GM12878 (cell line): ENCODE measurements at places on chromosomes 2 and 18.

- H3K4me3 ChIP-seq, result no peak overlapping the region
- no peaks in the 10 kb centered on the region for H3K27me3 ChIP-seq
- no peak for DNase-seq
These were observed 160.9 kb downstream of the RDH14 start for GRCh38 chr2:18399601-18400000.

DNA sequence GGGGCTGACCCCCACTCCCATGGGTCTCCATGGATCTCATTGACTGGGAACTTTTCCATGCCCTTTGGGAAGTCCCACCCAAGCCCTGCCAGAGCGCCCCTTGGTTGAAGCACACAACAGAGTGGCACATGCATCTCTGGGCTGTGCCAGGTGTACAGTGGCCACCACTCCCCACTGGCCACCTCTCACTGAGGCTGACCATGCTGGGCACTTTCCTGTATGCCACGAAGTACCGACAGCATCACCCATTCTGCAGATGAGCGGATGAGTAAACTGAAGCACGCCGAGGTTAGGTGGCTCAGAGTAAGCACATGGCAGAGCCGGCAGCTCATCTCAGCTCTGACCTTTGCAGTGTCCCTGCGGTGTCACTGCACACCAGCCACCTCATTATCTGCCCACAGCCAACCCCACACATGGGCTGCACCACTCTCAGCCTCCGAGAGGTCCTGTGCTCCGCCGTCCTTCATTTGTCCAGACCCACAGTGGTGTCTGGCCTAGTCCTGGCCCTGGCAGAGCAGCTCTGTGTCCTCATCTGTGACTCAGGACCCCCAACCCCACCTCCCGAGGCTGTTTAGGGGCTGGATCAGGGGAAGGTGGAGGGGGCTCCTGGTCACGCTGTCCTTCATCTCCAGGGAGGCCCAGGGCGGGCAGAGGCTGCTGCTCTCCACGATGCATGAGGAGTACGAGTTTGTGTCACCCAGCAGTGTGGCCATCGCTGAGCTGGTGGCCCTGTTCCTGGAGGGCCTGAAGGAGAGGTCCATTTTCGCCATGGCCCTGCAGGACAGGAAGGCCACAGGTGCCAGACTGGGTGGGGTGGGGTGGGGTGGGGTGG lies 18.0 kb upstream of the GPR17 start:
- H3K4me1 ChIP-seq, result peaks cover 6% of the 10 kb centered on the region; the same call in 1 of the 2 replicates
- no peaks in the 10 kb centered on the region for H3K36me3 ChIP-seq
- H3K27ac ChIP-seq, result no peak overlapping the region
- DNase-seq, result no peak
- H3K4me3 ChIP-seq, result no peak overlapping the region

DNA sequence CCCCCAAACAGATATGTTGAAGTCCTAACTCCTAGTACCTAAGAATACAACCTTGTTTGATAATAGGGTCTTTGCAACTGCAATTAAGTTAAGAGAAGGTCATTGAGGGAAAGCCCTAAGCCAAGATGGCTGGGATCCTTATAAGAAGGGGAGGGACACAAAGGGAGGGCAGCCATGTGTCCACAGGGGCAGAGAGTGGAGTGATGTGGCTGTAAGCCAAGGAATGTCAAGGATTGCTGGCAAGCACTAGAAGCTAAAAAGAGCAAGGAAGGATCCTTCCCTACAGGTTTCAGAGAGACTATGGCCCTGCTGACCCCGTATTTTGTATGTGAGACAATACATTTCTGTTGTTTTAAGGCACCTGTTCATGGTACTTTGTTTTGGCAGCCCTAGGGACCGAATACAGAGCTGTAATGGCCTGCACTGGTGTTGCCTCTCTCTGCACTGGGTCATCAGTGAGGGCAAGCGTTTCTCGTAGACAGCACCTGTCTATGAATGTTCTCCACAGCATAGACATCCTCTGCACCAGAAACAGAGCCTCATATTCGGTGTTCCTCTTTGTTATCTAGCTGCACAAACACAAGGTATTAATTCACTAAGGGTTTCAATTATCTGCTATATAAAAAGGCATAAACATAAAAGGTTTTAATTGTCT lies 75.4 kb upstream of the AQP4 start:
- H3K27me3 ChIP-seq, result no peaks in the 10 kb centered on the region
- no peaks in the 10 kb centered on the region for H3K4me1 ChIP-seq
- H3K27ac ChIP-seq, result no peak overlapping the region

GRCh38 chr18:79718126-79718525 lies 38.5 kb downstream of the CTDP1 start:
- no peaks in the 10 kb centered on the region for H3K27me3 ChIP-seq
- H3K4me3 ChIP-seq, result no peak overlapping the region
- peaks cover 42% of the 10 kb centered on the region for H3K36me3 ChIP-seq
- no peaks in the 10 kb centered on the region for H3K4me1 ChIP-seq
- no peak overlapping the region for H3K27ac ChIP-seq

- H3K27me3 ChIP-seq, result no peaks in the 10 kb centered on the region
- H3K4me1 ChIP-seq, result no peaks in the 10 kb centered on the region
- no peak overlapping the region for H3K27ac ChIP-seq
- H3K36me3 ChIP-seq, result no peaks in the 10 kb centered on the region
These were observed 82.8 kb upstream of the PNPT1 start for GRCh38 chr2:55776479-55776878.

DNA sequence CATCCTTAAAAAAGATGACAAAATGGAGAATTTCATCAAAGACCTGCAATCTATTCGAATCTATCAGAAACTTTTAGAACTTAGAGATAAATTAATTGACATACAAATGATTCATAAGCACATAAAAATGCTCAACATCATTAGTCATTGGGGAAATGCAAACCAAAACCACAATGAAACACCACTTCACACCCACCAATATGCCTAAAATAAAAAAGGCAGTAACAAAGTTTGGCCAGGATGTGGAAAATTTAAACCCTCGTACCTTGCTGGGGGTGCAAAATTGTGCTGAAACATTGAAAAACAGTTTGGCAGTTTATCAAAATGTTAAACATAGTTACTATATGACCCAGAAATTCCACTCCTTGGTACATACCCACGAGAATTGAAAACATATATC lies 11.5 kb upstream of the EIF2AK3 start:
- H3K27me3 ChIP-seq, result no peaks in the 10 kb centered on the region
- H3K36me3 ChIP-seq, result no peaks in the 10 kb centered on the region
- no peak overlapping the region for H3K4me3 ChIP-seq
- H3K27ac ChIP-seq, result no peak overlapping the region
- peaks cover 7% of the 10 kb centered on the region; the same call in 1 of the 2 replicates for H3K4me1 ChIP-seq
- DNase-seq, result no peak

GRCh38 chr2:14189929-14190328 lies 442.6 kb upstream of the LRATD1 start:
- H3K36me3 ChIP-seq, result no peaks in the 10 kb centered on the region
- H3K4me3 ChIP-seq, result no peak overlapping the region
- no peak overlapping the region for H3K27ac ChIP-seq
- H3K4me1 ChIP-seq, result no peaks in the 10 kb centered on the region
- H3K27me3 ChIP-seq, result no peaks in the 10 kb centered on the region

DNA sequence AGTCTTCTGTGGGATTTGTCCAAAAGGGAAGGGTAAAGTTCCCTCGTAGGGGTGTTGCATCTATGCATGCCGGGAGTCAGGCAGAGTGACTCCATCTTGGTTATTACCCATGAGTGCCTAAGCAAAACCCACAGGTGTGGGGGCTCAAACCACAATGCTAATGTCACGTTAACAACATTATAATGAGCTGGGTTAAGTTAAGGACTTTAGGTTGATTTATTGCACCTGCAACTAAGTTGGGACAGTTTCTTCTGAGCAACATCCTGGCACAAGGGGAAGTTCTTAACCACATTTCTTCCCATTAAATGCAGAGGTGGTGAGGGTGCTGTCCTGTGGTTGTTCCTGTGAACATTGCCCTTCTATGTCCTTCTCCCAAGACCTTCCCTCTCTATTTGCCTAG lies 1596.8 kb upstream of the SLC39A10 start:
- no peak overlapping the region for H3K27ac ChIP-seq
- H3K36me3 ChIP-seq, result no peaks in the 10 kb centered on the region
- H3K4me3 ChIP-seq, result no peak overlapping the region
- H3K4me1 ChIP-seq, result no peaks in the 10 kb centered on the region
- no peak for DNase-seq

DNA sequence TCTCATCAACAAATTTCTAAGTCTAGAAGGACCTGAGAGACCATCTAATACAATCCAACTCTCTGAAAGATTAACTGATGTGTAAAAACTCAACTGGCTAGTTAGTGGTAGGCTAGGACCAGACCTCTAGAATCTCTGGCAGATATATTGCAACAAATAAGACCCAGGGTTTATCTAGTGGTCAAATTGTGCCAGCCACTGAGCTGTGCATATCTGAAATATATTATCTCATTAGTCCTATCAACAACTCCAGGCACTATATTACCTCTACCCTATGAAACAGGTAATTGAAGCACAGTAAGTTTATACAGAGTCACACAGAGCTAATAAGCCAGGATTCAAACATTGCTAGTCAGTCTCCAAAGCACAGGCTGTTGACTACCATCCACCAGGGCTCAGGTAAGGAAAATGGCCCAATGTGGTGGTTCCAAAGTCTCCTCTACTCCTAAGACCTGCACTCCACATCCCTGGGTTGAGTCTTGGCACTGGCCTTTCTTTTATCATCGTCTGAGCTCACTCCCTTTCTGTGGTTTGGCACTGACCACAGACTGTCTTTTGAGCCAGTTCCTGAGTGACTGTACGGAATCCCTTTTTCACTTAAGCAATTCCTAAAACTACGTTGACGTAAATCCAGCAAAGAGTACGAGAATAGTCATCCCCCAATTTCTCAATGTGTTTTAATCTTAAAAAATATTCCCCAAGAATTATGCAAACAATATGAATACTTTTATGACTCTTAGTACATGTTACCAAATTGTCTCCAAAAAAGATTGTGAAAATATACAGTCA lies 11.9 kb upstream of the PID1 start:
- H3K4me3 ChIP-seq, result no peak overlapping the region
- no peak overlapping the region for H3K27ac ChIP-seq
- no peak for DNase-seq
- H3K4me1 ChIP-seq, result no peaks in the 10 kb centered on the region
- H3K36me3 ChIP-seq, result no peaks in the 10 kb centered on the region

- H3K4me1 ChIP-seq, result no peaks in the 10 kb centered on the region
- no peak overlapping the region for H3K4me3 ChIP-seq
- H3K36me3 ChIP-seq, result no peaks in the 10 kb centered on the region
- no peaks in the 10 kb centered on the region for H3K27me3 ChIP-seq
These were observed 799.6 kb downstream of the KCNJ3 start for GRCh38 chr2:155498106-155498505.

GRCh38 chr2:157722580-157723234 lies 94.0 kb upstream of the ACVR1C start:
- no peak overlapping the region for H3K27ac ChIP-seq
- H3K4me3 ChIP-seq, result no peak overlapping the region
- H3K36me3 ChIP-seq, result no peaks in the 10 kb centered on the region
